Islet precursor cell (in vitro differentiated cells): ENCODE measurements at places on chromosomes 11 and 22.

- peak; percentile 80 for DNase-seq
Observed at GRCh38 chr11:58070585-58070984, 39.8 kb downstream of the OR6Q1 start.

DNA sequence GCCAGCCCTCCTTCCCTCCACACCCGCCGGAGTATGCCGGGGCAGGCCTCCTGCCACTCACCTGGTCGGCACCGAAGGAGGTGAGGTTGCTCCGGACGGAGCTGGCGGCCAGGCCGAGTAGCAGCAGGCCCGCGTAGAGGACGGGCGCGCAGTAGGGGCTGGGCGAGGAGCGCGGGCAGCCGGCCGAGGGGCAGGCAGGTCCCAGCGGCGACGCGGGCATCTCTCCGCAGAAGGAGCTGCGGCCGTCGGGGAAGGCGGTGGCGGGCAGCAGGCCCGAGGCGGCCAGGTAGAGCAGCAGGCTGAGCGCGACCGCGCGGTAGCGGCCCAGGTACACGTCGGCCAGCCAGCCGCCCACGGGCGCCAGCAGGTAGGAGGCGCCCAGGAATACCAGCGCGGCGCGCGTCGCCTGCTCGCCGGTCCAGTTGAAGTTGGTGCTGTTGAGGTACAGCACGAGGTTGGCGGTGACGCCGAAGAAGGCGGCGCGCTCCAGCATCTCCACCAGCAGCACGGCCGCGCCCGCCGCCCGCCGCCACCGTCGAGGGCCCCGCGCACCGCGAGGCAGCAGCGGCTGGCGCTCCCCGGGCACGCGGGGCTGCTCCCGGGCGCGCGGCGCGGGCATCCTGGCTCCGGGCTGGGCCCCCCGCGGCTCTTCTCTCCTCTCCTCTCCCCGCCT, 907 bp downstream of the SLC15A3 start:
- DNase-seq: no peak

- DNase-seq: peak; percentile 69
Observed at GRCh38 chr22:25148149-25148691, 51.4 kb upstream of the CRYBB3 start.

- peak; percentile 63 for DNase-seq
Observed at GRCh38 chr11:10600570-10601248, 32.2 kb upstream of the LYVE1 start.
